ENCODE measurements at places on chromosomes 2 and 18.
A peak's percentile ranks its signal among the peaks of the same experiment; 100 is the strongest.

GRCh38 chr2:175154661-175155082, 13.3 kb downstream of the ATF2 start:
- DNase-seq, result no peak

DNA sequence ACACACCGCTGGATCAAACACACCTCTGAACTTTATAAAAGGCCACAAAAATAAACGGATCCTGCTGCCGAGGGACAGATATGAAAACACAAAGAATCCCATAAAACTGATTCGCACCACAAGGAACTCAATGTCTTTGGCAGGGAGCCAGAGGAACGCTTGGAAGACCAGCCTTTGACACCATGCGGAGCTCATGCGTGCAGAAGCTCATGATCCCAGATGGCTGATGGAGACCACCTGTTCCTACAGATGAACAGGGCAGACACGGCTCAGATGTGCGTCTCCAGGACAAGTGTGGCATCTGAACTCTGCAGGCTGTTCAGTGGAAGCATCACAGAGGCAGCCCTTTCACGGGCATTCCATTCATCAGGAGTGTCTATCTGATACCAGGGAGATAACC, 24.9 kb downstream of the COPS9 start:
- DNase-seq, result no peak

DNA sequence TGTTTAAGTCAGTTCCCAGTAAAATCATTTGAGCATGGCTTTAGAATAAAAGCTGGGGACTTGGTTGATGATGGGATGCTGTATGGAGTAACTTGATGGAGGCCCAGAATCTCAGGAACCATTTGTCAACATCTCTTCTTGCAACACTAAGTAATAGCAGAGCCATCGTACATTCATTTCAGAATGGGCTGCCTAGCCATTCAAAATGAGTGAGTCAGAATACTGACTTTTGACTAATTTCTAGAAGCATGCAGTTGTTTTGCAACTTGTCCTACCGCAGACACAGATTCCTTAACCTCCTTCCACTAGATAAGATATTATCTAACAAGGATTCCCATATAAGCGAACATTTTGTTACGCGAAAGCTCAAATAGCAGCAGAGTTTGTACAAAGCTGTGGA, 229.5 kb downstream of the CNTNAP5 start:
- DNase-seq, result no peak

- DNase-seq, result peak; percentile 77
Observed at GRCh38 chr2:205706769-205707381, 24.6 kb downstream of the NRP2 start.

DNA sequence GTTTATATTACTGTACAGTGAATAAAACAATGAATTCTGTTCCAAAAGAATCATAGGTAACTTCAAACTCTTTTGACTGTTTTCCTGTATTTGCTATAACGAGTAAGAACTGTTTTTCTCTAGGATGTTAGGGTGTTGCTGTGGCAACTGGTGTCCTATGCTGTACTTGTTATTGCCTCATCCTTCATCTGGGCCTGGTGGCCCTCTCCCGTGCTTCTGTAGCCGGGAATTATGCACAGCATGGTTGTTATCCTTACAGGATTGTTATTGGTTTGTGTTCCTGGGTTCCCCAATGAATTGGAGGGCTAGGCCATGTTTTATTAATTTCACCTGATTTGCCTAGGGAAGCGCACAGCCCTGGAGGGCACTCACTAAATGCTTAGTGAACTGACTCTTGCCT, 279.2 kb downstream of the PTPRM start:
- no peak for DNase-seq
